Right renal pelvis (tissue), 4 donors: ENCODE measurements at places on chromosomes 3 and 15.

DNA sequence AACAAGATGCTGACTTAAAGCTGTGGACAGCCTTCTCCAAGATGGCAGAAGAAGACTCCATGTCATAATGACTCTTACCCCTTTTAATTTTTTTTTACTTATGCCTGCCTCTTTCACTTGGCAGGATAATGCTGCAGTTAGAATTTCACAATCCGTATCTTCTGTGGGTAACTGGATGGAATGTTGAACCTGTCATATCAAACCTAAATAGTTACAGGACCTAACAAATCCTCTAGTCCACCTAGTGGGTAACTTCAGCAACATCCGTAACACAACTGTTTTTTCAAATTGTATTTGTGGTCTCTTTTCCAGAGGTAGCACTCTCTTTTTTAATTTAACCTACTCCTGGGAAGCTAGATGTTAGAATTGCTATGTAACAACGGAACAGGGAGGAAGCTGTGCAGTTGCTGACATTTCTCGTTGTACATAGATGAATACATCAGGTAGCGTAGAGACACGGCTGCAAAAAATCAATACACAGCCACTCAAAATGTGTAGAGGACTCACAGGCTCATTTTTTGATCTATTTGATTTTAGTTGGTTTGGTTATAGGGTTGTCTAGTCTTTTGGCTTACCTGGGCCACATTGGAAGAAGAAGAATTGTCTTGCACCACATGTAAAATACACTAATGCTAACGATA is 43.9 kb upstream of the TRPM1 start:
- no peak for DNase-seq

DNA sequence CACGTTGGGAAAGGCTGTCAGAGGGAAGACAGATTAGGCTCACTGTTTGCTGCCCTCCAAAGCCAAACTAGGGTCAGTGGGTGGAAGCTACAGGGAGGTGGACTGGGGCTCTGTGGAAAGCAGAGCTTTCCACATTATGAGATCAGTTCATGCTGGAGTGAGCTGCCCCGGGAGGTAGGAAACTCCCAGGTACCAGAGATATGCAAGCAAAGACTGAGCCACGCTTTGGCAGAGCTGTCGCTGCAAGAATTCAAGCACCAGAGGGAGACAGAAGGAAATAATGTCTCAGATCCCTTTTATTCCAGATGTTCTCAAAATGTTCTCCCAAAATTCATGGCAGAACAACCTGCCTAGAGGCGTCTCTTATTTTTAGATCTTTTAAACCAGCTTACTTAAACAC is 286.6 kb downstream of the WDR72 start:
- no peak for DNase-seq

DNA sequence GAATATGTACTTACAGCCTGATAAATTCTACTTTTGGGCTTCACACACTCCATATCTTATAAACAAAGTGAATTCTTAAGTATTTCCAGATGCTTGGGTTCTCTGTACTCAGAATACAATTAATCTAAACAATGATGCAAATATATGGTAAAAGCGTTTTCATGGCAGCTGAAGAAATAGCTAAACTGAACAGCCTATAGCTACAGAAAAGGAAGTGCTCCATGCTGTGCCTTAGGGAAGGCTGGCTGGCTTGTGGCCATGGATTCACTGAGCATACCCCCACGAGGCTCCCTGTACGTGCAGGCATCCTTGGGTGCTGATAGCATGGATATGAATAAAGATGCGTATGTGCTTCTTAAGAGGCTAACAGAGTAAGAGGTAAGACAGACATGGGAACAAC is 264.0 kb downstream of the KLF13 start:
- DNase-seq: no peak

GRCh38 chr3:165259541-165260193 is 63.5 kb upstream of the SLITRK3 start:
- DNase-seq: no peak

- no peak for DNase-seq
Measured at GRCh38 chr3:61919371-61919770, 358.0 kb downstream of the PTPRG start.

- DNase-seq: no peak
Measured at GRCh38 chr15:92846741-92847140, 53.4 kb upstream of the CHD2 start.

DNA sequence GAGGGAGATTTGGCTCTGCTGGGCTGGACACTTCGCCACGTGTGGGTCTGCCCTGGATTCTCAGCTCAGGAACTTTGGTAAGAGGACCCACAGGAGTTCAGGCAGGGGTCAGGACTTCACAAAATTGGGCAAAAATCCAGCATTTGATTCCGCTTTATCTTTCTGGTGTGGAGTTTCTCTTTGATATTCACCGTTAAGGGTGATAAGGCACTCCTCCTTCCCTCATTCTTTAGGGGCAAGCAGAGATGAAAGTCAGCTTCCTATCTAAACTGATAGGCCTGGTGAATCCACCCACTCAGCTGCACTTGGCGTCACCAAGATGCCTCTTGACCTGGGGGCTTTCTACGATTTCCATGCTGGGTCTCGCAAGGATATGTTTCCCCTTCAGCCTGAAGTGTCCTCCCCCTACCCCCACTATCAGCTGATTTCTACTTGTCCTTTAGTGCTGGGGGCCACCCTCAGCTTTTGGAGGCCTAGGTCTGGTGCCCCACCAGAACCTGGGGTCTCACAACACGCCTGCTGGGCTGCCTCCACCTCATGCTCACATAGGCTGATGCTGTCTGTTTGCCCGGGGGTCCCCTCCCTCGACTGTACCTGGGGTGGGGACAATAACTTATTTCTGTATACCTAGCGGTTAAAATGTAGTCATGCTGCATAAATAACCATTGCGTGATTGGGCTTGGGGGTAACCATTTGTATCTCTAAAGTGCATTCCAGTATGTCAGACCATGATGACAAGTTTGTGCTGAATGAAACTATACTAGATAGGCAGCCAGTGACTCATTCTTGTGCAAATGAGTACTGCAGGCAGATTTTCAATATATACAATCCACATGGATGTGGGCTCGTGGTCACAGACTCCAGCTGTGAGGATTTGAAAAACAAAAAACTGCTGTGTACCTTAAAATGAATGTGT is 248.3 kb downstream of the ADAMTS17 start:
- DNase-seq: no peak
